ENCODE measurements at places on chromosomes 7 and 10.

GRCh38 chr7:116150588-116150987 lies 59.8 kb upstream of the TES start:
- no peak for DNase-seq

GRCh38 chr10:93095225-93095624 lies 21.5 kb downstream of the CYP26A1 start:
- no peak for DNase-seq

GRCh38 chr10:60430017-60430416 lies 40.3 kb upstream of the ANK3 start:
- DNase-seq = no peak

DNA sequence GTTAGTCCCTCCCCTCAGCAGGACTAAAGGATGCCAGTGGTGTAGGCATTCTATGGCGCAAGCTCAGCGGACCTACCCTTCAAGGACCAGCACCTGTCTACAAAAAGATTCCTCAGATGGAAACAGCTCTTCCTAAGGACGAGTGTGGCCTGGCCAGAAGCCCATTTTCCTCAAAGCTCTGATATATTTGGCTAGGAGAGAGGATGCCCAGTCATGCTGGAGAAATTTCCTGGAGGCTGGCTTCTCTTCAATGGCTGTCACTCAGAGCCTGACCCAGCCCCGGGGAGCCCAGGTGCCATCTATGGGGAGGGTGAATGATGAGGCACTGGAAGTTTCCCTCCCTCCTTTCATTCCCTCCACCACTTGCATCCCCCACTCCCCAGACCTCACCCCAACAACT lies 111.5 kb downstream of the PLXNA4 start:
- DNase-seq = no peak

- no peak for DNase-seq
Observed at GRCh38 chr10:14572811-14573210, 201.9 kb downstream of the FAM107B start.

DNA sequence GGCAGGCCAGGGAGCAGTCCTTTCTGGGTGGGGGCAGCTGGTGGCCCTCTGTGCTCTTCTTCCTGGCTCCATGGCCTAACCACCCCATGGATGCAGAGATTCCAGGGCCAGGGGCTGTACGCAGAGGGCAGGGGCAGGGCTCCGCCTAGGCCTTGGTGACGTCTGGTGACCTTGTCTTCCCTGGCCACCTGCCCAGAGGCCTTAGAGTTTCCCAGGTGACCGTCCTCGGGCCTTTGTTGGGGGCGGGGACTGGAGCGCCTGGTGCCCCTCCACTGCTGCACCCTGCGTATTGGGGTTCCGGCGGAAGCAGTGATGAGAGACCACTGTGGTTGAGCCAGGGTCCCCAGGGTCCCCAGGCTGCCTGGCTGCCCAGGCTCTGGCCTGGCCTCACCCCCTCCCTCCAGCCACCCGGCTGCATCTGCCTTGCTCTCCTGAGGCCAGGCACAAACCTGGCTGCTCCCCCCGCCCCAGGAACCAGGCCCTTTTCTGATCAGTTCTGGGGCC lies 10.3 kb downstream of the PWWP2B start:
- no peak for DNase-seq
